ENCODE measurements at places on chromosomes 6 and 20.

DNA sequence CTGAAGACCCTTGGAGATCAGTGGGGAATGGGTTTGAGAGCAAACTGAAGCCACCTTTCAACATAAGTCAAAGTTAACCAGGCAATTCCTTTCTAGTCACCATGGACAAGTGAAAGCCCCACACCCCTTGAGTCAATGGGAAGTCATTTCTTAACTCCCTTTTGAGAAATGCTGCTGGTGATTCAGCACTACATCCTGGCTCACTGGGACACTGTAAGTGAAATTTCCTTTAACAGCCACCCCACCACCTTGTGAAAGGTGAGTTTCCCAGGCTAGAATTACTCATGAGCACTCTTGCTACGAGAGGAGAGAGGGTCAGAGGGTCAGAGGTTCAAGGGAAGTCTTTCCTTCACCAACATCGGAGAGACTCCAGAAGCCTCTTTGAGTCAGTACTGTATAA, 93.3 kb upstream of the MARCKS start:
- DNase-seq: no peak

DNA sequence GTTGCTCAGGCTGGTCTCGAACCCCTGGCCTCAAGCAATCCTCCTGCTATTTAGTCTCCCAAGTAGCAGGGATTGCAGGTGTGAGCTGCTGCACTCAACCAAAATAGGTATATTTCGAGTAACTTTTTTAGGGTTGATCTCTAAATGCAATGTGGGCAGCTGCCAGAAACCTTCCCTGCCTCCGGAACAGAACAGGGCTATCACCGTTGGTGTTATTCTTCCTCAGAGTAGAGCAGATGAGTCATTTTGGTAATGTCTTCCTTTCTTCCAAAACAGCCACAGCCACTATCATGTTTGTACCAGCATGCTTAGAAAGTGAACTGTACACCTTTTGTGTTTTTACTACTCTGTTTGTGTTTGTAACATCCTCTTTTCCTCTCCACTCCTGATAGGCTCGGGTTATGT, 44.1 kb downstream of the SNX9 start:
- no peak for DNase-seq

GRCh38 chr20:13493143-13493542, 145.6 kb downstream of the TASP1 start:
- no peak for DNase-seq

DNA sequence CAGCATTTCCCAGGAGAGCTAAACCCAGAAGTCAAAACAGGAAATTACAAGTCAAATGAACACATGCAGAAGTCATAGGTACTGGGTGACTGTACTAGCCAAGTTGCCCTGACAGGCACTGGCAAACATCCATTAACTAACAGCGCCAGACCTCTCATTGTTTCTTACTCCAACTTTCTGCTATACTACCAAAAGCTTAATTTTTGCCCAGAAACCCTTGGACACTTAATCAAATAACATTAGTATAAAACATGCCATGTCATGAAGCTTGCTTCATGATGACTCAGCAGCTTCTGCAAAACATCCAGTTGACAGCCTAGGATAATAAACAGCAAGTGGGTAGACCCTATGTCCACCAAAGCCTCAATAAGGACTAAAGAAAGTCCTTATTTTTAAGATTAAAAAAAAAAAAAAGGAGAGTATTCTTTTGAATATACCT, 3.5 kb downstream of the NUP153 start:
- no peak for DNase-seq

- DNase-seq: no peak
These were observed 90.6 kb downstream of the MRPL14 start for GRCh38 chr6:44036699-44037101.

GRCh38 chr20:16616317-16616716, 43.1 kb upstream of the KIF16B start:
- no peak for DNase-seq

DNA sequence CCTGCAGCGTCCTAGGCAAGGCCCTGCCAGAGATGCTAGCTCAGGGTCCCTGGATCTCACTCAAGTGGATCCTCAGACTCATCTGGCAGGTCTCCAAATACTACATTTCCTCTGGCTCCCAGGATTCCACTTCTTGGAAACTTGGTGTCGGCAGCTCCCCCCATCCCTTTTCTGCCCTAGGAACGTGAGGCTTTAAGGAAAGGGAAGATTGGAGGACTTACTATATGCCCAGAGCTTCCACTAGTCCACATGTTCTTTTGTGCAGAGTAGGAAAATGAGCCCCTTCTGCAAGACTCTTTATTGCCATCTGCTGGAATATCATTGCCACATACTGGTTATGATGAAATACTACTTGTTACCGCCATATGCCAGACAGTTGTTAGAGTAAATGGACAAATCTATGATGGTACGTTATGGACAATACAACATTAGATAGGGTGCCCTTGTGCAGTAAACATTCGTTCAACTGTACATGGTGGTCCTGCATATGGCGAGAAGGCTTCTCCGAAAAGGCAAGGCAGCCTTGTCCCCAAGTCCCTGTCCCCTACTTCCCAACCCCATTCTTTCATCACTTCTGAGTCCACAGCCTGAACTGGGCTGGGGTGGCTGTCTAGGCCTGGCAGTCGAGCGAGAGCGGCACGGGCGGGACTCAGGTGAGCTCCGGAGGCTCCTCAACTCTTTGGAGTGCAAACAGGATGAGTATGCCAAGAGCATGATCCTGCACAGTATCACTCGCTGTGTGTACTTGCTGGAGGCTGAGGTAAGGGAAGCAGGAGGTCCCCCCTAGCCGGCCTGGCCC, 780 bp downstream of the ARMC12 start:
- no peak for DNase-seq

DNA sequence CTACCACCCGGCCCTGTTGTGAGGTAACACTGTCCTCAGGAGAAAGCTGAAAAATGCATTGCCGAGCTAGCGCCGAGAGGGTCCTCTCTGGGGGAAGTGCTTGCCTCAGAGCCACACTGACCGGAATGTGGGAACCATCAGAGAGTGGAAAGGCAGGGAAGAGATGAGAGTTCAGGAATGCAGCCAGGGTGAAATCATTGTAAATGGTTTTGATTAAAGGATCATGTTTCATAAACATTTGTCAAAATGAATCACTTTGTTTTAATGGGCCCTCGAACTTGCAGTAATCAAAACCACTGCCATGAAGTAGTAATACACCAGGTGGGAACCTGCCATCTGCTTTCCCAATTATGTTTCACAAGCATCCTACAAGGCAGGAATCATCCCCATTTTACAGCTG, 16.9 kb upstream of the IL17F start:
- DNase-seq: no peak

DNA sequence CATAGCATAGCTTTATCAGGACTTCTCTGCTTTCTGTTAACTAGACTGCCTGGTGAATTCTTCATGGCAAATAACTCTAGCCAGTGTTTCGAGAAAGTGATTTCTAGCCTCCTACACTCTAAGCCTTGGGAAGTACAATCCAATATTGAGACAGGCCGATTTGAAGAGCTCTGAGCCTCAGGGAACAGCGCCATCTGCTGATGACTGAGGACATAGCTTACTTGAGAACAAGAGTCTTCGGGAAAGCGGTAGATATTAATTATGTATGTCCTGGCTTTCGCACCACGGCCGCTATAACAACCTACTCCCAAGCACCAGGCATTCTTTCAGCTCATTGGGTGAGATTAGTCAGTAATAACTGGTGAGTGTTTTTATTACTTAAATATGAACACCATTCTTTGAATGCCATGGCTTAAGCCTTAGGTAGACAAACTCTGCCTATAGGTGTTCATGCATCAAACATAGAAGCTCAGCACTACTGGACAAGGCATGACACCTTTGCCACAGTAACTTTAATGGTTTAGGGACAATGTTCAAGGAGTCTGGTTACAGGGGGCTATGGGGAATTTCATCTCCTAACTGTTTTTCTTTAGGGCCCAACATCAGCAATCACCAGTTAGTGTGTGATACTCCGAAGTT, 518.6 kb downstream of the BMP2 start:
- no peak for DNase-seq

GRCh38 chr20:313948-314347, 11.4 kb upstream of the SOX12 start:
- DNase-seq: no peak

- no peak for DNase-seq
These were observed 4.4 kb downstream of the NCOA5 start for GRCh38 chr20:46085179-46085851.

Measured in activated gamma-delta T cell treated with Interleukin-2 at 50 U/mL for 16 hours (primary cell).